ENCODE measurements at places on chromosomes 5 and 9.

DNA sequence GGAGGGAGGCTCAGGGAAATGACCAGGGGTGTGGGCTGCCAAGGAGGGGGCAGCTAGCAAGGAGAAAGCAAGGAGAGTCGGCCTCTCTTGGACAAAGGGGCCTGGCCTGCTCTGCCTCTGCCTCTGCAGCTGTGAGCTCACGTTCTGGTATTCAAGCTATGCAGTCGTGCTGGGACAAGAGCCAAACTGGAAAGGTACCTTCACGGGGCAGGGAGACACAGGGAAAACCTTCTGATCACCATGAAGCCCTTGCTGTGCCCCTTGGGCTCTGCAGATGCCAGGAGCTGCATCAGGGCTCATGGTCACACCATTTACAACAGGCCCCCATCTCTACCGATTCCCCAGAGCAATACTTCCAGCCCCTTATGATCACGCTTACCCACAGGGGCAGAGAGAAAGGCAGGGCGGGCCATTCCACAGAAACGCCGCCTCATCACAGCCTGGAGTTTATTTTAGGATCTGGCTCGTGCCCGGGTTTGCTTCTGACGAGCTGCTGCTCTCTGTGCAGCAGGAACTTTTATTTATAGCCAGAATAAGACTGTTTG is 63.2 kb downstream of the PRRT1B start:
- DNase-seq: no peak

GRCh38 chr5:178672630-178673029 is 45.8 kb upstream of the CLK4 start:
- DNase-seq: no peak

DNA sequence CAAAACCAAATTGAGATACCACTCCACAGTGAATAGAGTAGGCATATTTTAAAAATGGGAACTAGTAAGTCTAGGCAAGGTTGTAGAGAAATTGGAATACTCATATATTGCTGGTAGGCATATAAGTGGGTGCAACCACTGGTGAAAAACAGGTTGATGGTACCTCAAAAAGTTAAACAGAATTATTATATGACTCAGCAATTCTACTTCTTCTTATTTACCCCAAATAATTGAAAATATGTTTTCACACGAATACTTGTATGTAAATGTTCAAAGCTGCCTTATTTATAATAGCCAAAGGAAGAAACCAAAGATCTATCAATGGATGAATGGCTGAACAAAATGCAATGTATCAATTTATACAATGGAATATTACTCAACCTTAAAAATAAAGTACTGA is 79.1 kb downstream of the CDH9 start:
- DNase-seq: no peak

DNA sequence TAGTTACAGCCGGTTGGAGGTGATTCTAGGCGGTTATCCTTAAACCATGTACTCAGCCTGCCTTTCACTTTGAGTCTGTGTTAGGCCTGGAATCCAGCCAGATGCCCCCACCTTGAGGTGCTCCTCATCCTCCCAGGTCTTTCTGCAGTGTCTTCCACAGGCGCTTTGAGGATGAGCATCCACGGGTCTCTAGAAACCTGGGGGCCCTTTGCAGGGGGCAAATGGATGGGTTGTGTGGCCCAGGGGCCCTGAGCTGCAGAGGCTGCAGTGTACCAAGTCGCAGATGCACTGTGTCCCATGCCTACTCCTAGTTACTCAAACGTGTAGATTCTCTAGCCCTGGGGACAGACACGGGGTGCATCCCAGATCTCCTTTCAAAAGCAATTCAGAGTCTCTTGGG is 242.1 kb upstream of the IRX1 start:
- no peak for DNase-seq

DNA sequence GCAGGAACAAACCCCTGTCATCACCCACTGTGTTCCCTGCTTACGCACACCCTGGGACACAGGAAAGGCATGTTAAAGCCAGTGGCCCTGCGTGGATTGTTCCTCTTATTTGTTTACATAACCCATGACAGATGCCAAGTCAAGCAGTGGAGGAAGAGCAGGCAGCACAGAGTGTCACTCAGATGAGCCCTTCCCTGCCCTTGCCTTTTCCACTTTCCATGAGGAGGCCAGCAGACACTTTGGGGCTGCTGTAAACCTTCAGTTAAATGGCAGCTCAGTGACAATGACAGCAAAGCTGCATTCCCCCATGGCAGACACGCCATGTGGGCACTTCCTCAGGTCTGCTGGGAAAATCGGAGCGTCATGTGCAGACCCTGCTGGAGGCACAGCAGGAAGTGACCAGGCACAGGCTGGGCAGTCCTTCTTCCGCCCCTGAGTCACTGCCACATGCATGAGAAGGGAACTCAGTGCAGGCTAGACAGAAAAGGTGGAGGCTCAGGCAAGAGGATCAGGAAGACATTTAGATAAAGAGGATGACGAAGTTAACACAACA is 216.8 kb upstream of the PIK3R1 start:
- DNase-seq: no peak

All from stimulated activated CD8-positive, alpha-beta memory T cell treated with anti-CD3 and anti-CD28 coated beads, Interleukin-15, amount 100 ng/mL, for 48 hours (primary cell).